ENCODE measurements at places on chromosomes 16 and 17.

GRCh38 chr17:44752953-44753861 is 5.6 kb upstream of the ADAM11 start:
- no peak for DNase-seq

GRCh38 chr16:4373356-4373908 is 1.8 kb downstream of the VASN start:
- DNase-seq = no peak

DNA sequence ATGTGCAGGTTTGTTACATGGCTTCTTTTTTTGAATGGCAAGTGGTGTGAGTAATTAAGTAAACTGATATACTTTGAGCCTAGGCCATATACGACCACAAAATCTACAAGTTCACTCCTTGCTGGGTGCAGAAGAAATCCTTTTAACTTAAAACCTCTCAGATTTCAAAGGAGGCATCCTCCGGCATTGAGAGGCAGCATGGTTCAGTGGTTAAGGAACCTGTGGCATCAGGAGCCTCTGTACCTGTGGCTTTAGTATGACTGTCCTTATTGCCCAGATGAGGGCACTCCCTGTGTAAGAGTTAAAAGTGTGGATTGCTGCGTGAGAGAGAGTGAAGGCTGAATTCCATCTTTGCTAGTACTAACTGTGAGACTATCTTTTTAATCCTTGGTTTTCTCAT is 3.3 kb downstream of the NLRP1 start:
- no peak for DNase-seq

DNA sequence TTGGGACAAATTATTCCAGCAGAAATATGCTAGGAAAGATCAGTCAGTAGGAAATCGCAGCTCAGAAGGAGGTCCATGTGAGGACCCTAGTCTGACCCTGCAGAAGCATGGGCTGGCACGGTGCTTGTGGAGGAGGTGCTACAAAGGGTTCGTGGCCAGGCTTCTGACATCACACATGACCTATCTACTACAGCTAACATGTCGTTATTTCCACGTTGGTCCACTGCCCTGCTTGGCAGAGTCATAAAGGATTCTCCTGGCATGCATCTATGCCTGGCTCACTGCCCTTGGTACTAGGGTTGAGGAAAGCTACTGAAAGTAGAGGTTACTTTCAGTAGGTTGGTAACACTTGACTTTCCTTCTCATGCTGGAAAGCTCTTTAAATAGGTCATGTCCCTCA is 118.1 kb upstream of the SHISA6 start:
- no peak for DNase-seq

DNA sequence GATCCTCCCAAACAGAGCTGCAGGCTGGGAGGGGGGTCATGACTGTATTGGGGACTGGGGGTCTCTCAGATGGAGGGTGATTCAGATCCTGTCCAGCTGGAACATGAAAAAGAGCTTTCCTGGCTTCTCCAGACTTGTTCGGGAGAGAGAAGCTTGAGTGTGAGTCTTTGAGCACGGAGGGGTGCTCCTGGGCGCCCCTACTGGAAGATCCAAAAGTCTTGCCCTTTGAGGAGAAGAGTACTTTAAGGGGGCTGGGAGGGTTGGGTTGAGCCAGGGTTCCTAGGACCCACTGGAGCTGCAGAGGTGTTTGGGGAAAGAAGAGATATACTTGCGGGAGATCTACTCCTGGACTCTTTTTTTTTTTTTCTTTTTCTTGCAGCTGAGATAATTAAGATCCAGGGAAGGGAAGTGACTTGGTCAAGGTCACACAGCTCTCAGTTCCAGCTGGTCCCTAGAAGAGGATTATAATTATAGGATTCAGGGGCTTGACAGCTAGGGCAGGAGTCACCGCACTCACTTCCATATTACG is 8.4 kb downstream of the RARA start:
- DNase-seq = peak; percentile 20

DNA sequence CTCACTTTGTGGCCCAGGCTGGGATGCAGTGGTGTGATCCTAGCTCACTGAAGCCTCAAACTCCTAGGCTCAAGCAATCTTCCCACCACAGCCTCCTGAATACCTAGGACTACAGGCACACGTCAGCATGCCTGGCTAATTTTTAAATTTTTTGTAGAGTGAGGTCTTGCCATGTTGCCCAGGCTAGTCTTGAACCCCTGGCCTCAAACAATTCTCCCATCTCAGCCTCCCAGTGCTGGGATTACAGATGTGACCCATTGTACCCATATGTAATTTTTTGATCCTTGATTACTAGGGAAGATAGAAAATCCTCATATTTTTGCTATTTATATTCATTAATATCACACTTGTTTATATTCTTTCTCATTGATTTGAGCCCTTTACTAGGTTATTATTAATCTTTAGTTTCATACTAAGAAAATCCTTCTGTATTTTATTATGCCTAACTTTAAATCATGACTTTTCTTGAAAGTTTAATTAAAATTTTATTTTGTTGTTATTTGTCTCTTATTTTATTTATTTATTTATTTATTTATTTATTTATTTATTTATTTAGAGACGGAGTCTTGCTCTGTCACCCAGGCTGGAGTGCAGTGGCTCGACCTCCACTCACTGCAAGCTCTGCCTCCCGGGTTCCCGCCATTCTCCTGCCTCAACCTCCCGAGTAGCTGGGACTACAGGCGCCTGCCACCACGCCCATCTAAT is 75.4 kb downstream of the BCAS3 start:
- no peak for DNase-seq

DNA sequence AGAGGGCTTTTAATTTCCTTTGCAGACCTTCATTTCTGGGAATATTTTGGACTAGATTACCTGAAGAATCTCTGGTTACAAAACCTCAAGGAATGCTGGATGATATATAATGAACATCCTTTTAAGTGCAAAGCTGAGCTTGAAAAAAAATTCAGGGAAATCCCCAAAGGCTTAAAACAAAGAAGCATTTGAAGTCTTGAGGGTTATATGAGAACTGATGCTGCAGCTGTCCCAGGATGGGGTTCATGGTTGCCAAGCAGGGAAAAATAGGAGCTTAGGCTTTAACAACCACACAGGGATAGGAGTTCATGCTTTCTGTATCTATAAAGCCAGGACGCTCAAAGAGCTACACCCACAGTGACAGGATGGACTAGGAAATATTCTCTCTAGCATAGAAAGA is 150.4 kb upstream of the IRX5 start:
- no peak for DNase-seq

GRCh38 chr17:73165616-73166404 is 1.0 kb downstream of the SSTR2 start:
- no peak for DNase-seq

- DNase-seq = no peak
These were observed 1104.1 kb downstream of the CDH11 start for GRCh38 chr16:64017796-64018195.

DNA sequence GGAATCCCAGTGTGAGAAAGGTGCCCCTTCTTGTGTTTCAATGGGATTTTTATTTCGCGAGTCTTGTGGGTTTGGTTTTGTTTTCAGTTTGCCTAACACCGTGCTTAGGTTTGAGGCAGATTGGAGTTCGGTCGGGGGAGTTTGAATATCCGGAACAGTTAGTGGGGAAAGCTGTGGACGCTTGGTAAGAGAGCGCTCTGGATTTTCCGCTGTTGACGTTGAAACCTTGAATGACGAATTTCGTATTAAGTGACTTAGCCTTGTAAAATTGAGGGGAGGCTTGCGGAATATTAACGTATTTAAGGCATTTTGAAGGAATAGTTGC is 567 bp downstream of the UBB start:
- peak; percentile 11 for DNase-seq

GRCh38 chr16:54318941-54319340 is 32.4 kb upstream of the IRX3 start:
- DNase-seq = no peak

DNA sequence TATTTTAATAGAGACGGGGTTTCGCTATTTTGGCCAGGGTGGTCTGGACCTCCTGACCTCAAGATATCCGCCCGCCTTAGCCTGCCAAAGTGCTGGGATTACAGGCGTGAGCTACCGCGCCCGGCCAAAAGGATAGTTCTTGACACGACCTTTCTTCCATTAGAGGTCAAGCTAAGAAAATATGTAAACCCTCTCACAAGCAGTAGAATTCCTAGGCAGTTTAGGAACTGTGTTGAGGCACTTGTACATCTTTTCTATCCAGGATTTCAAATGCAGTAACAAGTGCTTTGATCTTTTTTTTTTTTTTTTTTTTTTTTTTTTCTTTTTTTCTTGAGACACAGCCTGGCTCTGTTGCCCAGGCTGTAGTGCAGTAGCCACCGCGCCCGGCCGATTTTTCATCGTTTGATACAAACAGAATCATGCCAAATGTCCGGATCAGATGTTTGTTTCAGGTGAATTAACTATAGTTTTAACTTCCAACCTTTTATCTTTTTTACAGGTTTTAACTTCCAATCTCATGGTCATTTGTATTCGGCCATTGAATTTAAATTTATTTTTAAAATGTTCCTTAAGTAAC is 1.5 kb upstream of the ARL6IP1 start:
- DNase-seq = no peak

DNA sequence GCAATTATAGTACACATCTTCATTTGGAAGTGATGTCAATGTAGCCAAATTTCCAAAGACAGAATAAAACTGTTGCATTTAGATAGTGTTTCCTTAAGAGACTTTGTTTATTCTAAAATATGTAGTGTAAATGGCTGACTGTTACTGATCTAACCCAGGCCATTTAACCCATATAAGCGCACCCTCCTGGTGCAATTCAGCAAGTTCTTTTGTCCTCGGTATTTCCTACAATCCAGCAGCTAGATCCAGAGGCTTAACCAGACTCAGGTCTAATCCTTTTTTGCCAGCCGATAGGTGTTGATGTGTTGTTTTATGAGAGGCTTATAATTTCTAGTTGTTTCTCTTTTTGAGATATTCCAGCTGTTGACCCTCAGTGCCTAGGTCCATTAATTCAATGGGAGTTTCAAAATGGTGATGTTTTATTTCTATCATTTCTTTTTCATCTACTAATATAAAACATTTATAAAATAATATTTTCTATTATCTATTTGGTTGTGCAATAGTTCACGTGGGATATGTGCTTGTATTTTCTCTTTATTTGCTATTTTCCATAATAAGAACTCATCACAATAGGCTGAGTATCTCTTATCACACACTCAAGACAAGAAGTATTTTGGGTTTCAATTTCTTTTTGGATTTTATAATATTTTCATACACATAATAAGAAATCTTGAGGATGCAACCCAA is 14.5 kb downstream of the ABCA9 start:
- no peak for DNase-seq
